Muscle of leg (tissue), 16 donors: ENCODE measurements at places on chromosomes 16 and 17. TPM values are rescaled to one million over a fixed set of nuclear protein-coding genes. Genes with fewer than 3 reads are reported as not detected.

MYH8 gene
- 1,461 TPM for total RNA-seq

SGSH gene
- total RNA-seq = 9.6 TPM

INO80E gene
- 32.9 TPM for total RNA-seq

ASGR1 gene
- 1.5 TPM for total RNA-seq

MRM3 gene
- 14.0 TPM for total RNA-seq

ANKRD40CL gene
- total RNA-seq = not detected

FBXW10 gene
- total RNA-seq = 0.09 TPM

CORO1A gene
- 4.7 TPM for total RNA-seq

ASIC2 gene
- under 0.01 TPM for total RNA-seq
